Breast epithelium (tissue), 4 donors: ENCODE measurements at places on chromosomes 4 and X. TPM values are rescaled to one million over a fixed set of nuclear protein-coding genes. Genes with fewer than 3 reads are reported as not detected.

Gene PRKX
- total RNA-seq: 9.4 TPM

Gene ZNF674
- 2.6 TPM for total RNA-seq

Gene TLL1
- 11.5 TPM for total RNA-seq

Gene MGAT4D
- not detected for total RNA-seq

Gene GPR143
- not detected for total RNA-seq

Gene ZCCHC12
- total RNA-seq: not detected

- H3K27me3 ChIP-seq: no peaks in the 10 kb centered on the region
- DNase-seq: no peak
- H3K4me1 ChIP-seq: no peaks in the 10 kb centered on the region
- H3K36me3 ChIP-seq: no peaks in the 10 kb centered on the region
Observed at GRCh38 chr4:158350161-158350560, 139.9 kb downstream of the TMEM144 start.

- no peaks in the 10 kb centered on the region for H3K4me1 ChIP-seq
- no peak overlapping the region for H3K4me3 ChIP-seq
- H3K27ac ChIP-seq: no peak overlapping the region
- no peaks in the 10 kb centered on the region for H3K36me3 ChIP-seq
- no peaks in the 10 kb centered on the region for H3K27me3 ChIP-seq
- DNase-seq: no peak
Observed at GRCh38 chr4:120466429-120466828, 399.8 kb upstream of the MAD2L1 start.

GRCh38 chrX:12174358-12174757 lies 36.1 kb downstream of the FRMPD4 start:
- H3K27me3 ChIP-seq: no peaks in the 10 kb centered on the region
- H3K4me3 ChIP-seq: no peak overlapping the region
- H3K4me1 ChIP-seq: no peaks in the 10 kb centered on the region
- H3K27ac ChIP-seq: no peak overlapping the region

- no peak for DNase-seq
- H3K4me1 ChIP-seq: no peaks in the 10 kb centered on the region
- H3K4me3 ChIP-seq: no peak overlapping the region
- H3K27me3 ChIP-seq: no peaks in the 10 kb centered on the region
Observed at GRCh38 chr4:72679666-72680065, 110.6 kb upstream of the ADAMTS3 start.

DNA sequence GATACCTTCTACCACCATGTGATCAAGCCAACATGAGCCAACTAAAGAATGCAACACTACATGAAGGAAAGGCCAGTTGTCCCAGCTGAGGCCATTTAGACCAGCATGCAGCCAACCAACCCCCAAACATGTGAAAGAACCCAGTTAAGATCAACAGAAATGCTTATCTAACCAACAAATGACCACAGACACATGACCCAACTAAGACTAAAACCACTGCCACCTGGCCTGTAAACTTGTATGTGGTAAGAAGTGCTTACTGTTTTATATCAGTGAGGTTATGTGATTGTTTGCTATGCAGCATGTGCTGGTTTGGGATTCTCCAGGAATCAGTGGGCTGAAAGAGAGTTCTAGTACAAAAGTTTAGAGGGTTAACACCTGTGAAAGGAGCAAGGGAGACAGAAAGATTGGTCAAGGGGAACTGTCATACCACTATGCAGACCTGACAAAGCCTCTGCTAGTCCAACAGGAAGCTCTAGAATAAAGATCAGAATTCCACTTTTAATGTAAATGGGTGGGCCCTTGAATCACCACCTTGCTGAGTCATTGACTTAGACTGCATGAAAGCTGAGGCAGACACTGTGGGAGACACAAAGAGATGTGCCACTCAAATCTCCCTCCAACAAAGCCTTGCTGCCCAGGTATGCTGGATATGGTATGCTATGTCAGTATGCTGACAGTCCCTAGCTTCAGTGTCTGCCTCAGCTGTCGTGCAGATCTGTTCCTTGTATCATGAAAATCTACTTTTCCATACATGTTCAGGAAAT lies 6.1 kb upstream of the SH3D19 start:
- no peaks in the 10 kb centered on the region for H3K4me1 ChIP-seq
- no peak overlapping the region for H3K27ac ChIP-seq
- H3K36me3 ChIP-seq: no peaks in the 10 kb centered on the region
- H3K4me3 ChIP-seq: no peak overlapping the region
- no peaks in the 10 kb centered on the region for H3K27me3 ChIP-seq

GRCh38 chr4:18291256-18291655 lies 269.7 kb upstream of the LCORL start:
- H3K4me1 ChIP-seq: no peaks in the 10 kb centered on the region
- H3K27me3 ChIP-seq: no peaks in the 10 kb centered on the region
- H3K4me3 ChIP-seq: no peak overlapping the region
- DNase-seq: no peak
- no peaks in the 10 kb centered on the region for H3K36me3 ChIP-seq

GRCh38 chr4:55181010-55182005 lies 55.9 kb upstream of the KDR start:
- H3K4me3 ChIP-seq: no peak overlapping the region
- no peaks in the 10 kb centered on the region for H3K4me1 ChIP-seq
- DNase-seq: no peak

DNA sequence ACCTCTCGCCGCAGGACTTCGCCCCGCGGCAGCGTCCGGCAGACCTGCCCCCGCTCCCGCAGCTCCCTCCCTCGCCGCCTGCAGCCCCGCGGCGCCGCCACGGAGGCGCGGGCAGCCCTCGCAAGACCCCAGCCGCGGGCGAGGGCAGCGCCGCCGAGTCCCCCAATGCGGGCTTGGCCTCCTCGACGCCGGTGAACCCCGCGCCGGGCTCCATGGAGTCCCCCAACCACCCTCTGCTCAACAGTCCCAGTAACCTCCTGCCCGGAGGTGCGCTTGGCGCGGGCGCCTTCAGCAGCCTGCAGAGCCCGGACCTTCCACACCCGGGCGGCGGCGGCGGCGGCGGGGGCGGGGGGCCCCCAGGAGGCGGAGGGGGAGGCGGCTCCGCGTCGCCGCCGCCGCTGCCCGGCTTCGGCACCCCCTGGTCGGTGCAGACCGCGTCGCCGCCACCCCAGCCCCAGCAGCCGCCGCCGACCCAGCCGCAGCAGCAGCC lies 1.2 kb downstream of the CPEB2 start:
- H3K4me3 ChIP-seq: peak overlapping the region; percentile 95
- H3K36me3 ChIP-seq: no peaks in the 10 kb centered on the region
- no peaks in the 10 kb centered on the region for H3K27me3 ChIP-seq
- peaks cover 10% of the 10 kb centered on the region for H3K4me1 ChIP-seq

DNA sequence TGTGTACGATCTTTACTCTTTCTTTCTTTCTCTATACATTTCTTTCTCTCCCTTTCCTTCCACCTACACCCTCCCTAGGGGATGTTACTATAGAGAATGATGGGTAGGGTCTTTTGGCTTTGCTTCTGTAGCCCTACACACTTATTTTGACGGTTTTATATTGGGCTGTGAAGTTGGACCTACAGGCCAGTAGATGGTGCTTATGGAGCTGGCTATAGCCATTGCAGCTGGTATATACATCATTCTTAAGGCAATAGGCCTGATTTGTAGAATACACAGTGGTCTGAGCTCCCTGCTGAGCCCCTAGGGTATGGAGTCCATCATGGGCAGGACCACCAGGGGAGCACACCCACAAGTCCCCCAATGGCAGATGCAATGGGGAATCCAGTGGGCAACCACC lies 1869.7 kb downstream of the STIM2 start:
- H3K4me1 ChIP-seq: no peaks in the 10 kb centered on the region
- H3K4me3 ChIP-seq: no peak overlapping the region
- H3K27ac ChIP-seq: no peak overlapping the region
- no peak for DNase-seq

DNA sequence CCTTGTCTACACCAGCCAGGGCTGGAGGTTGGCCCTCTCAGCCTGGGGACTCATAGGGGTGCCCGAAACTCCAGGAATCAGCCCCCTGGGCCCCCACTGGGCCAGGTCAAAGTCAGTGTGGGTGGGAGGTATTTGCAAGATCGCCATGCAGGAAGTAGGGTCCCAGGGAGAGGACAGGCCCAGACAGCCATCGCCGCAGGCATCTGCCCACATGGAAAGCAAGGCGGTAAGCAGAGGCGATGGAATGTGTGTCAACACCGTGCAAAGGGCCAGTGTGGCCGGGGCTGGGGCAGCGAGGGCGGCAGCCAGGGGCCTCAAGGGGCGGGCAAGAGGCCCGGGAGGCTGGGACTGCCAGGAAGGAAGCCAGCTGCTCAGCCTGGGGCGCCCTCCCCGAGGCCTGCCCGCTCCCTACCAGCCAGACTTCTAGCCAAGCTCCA lies 19.3 kb upstream of the DUSP9 start:
- no peaks in the 10 kb centered on the region for H3K36me3 ChIP-seq
- H3K4me3 ChIP-seq: no peak overlapping the region
- peaks cover 68% of the 10 kb centered on the region for H3K27me3 ChIP-seq
- no peak overlapping the region for H3K27ac ChIP-seq

GRCh38 chrX:65644621-65645289 lies 22.7 kb upstream of the MSN start:
- H3K27me3 ChIP-seq: no peaks in the 10 kb centered on the region
- DNase-seq: peak; percentile 75
- H3K4me3 ChIP-seq: no peak overlapping the region
- no peaks in the 10 kb centered on the region for H3K4me1 ChIP-seq

GRCh38 chr4:76779740-76780459 lies 118.0 kb downstream of the SOWAHB start:
- no peaks in the 10 kb centered on the region for H3K36me3 ChIP-seq
- H3K27ac ChIP-seq: no peak overlapping the region
- H3K4me1 ChIP-seq: no peaks in the 10 kb centered on the region
- no peaks in the 10 kb centered on the region for H3K27me3 ChIP-seq
- no peak for DNase-seq

GRCh38 chr4:182507805-182508204 lies 264.6 kb downstream of the TENM3 start:
- no peak for DNase-seq
- no peak overlapping the region for H3K27ac ChIP-seq
- H3K4me3 ChIP-seq: no peak overlapping the region
- H3K27me3 ChIP-seq: no peaks in the 10 kb centered on the region
- no peaks in the 10 kb centered on the region for H3K36me3 ChIP-seq
- no peaks in the 10 kb centered on the region for H3K4me1 ChIP-seq
